Left renal cortex interstitium (tissue), 4 donors: ENCODE measurements at places on chromosomes 3 and 15. TPM values are rescaled to one million over a fixed set of nuclear protein-coding genes. Genes with fewer than 3 reads are reported as not detected.

Gene DTX3L
- polyA plus RNA-seq: 13.2 TPM

Gene WDR49
- polyA plus RNA-seq: 2.0 TPM

Gene LRRC34
- 14.3 TPM for polyA plus RNA-seq

Gene RNU6-1
- polyA plus RNA-seq: not detected

Gene HHLA2
- polyA plus RNA-seq: 13.5 TPM

Gene TRH
- polyA plus RNA-seq: 0.38 TPM

Gene BFSP2
- 0.22 TPM for polyA plus RNA-seq

Gene EIF2A
- 191 TPM for polyA plus RNA-seq

Gene TYRO3
- polyA plus RNA-seq: 166 TPM

Gene NLGN1
- 1.7 TPM for polyA plus RNA-seq

Gene SERINC4
- polyA plus RNA-seq: not detected

Gene RGMA
- 13.1 TPM for polyA plus RNA-seq

Gene SMCO1
- not detected for polyA plus RNA-seq

Gene TNNC1
- 8.1 TPM for polyA plus RNA-seq

Gene GLDN
- 0.19 TPM for polyA plus RNA-seq

Gene APOD
- 5.2 TPM for polyA plus RNA-seq

Gene ZDHHC19
- 0.22 TPM for polyA plus RNA-seq

Gene SENP8
- 6.4 TPM for polyA plus RNA-seq

Gene SI
- polyA plus RNA-seq: not detected
